Liver (tissue), 10 donors: ENCODE measurements at places on chromosomes 12 and 14.

- no peak overlapping the region for H3K4me3 ChIP-seq
- no peak for DNase-seq
- H3K27ac ChIP-seq = no peak overlapping the region
These were observed 141.7 kb upstream of the AMIGO2 start for GRCh38 chr12:47221256-47222023.

DNA sequence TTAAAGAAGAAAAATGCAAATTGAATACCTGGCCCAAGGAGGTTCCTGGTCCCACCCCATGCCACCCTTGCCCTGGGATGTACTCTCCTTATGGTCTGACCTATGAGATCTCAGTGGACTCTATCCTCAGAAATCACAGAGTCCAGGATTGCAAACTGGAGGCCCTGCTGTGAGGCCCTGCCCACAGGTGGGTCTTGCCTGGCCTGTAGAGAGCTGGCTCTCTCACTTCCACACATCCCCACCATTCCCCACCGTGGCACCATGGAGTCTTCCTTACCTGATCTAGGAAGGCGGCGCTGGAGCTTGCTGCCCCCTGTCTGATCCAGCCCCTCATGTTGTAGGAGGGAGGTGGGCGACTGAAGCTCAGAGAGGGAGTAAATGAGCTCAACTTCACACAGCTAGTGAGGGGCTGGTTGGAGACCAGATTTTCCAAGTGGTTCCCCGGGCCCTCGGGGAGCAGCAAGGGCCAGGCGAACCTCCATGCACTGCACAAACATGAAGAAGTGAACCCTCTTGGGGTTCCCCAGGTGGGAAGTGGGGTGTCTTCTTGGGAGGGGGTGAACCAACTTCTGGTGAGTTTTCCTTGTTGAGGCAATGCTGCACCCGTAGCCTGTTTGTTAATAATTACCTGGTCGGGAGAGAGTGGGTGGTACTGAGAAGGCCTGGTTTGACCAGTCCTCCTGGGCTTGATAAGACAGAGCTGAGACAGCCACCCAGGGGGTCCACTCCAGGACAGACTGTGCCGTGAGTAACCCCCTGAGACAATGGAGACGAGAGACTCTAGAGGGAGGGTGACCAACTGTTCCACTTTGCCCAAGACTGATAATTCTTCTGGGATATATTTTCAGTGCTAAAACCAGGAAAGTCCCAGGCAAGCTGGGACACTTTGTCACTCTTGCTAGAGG lies at the start of gene SERPINA4:
TSS of gene SERPINA4 (plus strand) at position 692 of the 905 bp plus-strand sequence. CDS start 2,041 bp downstream, outside the sequence.
- peaks cover 61% of the 10 kb centered on the region for H3K4me1 ChIP-seq
- H3K27me3 ChIP-seq = no peaks in the 10 kb centered on the region
- peak within 1 kb of the TSS; percentile 58 for H3K27ac ChIP-seq
- H3K36me3 ChIP-seq = no peaks in the 10 kb centered on the region

DNA sequence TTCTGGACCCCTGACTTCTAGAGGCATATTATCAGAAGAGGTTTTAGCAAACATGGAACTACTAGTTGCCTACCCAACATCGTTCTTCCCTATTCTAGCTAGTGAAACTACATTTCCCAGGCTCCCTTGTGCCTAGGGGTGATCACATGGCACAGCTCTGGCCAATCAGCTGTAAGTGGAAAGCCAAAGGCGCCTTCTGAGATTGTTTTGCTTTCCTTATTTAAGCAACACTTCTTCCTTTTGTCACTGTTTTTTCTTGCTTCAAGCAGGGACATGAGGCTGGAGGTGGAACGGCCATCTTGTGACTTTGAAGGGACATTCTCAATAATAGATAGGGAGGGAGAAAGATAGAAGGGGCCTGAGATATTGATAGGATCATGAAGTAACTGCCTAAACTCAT lies 136.7 kb downstream of the ZNF664 start:
- H3K27me3 ChIP-seq = no peaks in the 10 kb centered on the region
- no peak overlapping the region for H3K27ac ChIP-seq
- H3K4me1 ChIP-seq = no peaks in the 10 kb centered on the region
- no peak overlapping the region for H3K4me3 ChIP-seq

DNA sequence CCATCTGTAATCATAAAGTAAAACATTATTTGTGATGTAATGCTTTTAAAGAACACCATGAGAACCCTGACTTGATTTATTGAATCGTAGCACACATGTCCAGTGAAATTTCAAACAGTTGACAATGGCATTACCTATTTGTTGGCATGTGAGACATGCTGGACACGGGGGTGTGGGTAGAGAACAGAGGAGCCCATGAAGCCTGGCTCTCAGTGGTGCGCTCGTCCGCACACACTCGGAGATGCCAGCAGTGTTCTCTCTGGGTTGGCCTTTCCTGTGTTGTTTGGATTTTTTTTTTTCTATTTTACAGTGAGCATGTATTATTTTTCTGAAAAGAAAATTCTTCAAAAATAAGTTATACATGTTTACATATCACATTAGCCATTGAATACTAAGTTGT lies 78.2 kb downstream of the PPP2R5C start:
- DNase-seq = no peak
- H3K4me1 ChIP-seq = peaks cover 8% of the 10 kb centered on the region
- no peaks in the 10 kb centered on the region for H3K27me3 ChIP-seq
- no peak overlapping the region for H3K27ac ChIP-seq

DNA sequence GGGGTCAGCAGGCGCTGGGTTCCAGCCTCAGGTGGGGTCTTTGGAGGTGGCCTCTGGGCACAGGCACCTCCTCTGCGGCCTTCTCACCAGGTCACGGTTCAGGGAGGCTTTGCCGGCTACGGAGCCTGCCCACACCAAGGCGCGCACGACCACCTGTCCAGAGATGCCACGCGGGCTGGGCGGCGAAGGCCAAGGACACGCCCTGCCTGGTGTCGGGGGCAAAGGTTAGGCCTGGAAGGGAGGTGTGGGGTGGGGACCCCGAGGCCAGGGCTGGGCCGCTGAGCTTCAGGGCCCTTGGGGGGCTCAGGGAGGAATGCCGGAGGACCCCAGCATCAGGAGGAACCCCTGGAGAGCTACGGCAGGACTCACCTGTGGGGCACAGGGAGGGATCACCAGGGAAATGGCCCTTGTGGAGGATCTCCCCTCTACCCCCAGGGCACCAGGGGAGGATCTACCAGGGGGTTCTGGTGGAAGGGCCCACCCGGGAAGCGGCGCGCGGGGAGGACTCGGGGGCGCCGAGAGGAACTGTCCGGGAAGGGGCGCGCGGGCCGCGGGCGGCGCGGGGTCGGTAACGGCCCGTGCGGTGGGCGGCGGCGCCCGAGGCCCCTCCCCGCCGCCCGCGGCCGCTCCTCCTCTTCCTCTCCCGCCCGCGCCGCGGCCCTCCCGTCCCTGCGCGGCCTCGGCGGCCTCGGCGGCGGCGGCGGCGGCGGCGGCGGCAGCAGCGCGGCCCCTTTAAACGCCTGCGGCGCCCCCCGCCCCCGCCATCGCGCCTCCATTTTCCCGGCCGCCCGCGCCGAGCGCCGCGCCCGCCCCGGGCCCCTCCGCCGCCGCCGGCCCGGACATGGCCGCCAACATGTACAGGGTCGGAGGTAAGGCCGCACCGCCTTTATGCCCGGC lies at the start of gene MTA1:
TSS of gene MTA1 (plus strand) at position 633 of the 897 bp plus-strand sequence. CDS start at position 842, 209 bp downstream.
- no peaks in the 10 kb centered on the region for H3K27me3 ChIP-seq
- H3K4me3 ChIP-seq = peak within 1 kb of the TSS; percentile 53
- H3K4me1 ChIP-seq = peaks cover 33% of the 10 kb centered on the region
- peak; percentile 51 for DNase-seq

DNA sequence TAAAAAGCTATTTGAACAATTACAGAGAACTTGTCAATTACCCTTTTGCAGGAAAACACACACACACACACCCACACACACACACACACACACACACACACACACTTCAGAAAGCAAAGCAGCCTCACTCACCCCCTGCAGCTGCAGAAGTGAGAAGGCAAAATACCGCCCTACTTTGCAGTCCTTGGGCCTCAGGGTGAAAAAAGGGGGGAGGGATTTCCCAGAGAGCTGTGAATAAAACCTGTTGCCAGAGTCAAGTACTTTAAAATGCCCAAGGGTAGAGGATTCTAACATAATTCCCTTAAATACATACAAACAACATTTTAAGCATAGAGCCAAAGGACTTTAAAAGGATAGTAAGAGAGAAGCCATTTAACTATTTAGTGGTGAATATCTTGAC lies 285.9 kb downstream of the MDGA2 start:
- H3K4me3 ChIP-seq = no peak overlapping the region
- DNase-seq = no peak
- no peaks in the 10 kb centered on the region for H3K36me3 ChIP-seq
- no peak overlapping the region for H3K27ac ChIP-seq

DNA sequence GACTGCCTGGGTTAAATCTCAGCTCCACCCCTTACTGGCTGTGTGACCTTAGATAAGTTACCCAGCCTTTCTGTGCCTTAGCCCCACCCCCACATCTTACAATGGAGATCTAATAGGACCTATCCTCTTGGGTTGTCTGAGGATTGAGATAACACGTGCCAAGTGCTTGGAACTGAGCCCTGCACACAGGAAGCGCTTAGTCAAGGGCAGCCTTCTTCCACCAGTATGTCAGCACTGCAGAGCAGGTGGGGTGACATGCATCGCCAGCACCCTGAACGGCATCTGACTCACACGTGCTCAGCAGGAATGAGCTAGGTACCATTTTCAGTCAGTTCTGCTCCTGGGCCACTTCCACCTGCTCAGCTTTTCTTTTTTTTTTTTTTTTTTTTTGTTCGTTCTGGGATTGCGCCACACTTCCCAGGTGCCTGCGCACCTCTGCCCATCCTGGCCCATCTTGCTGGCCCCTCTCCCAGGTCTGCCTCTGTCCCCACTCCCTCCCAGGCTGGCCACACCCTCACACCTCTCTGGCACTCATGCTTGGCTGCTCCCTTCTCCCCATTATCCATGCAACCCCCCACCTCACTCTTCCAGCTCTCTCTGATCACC lies 19.6 kb downstream of the LGMN start:
- H3K27me3 ChIP-seq = no peaks in the 10 kb centered on the region
- peaks cover 13% of the 10 kb centered on the region for H3K36me3 ChIP-seq
- no peak for DNase-seq
- no peak overlapping the region for H3K4me3 ChIP-seq
- H3K27ac ChIP-seq = no peak overlapping the region
- H3K4me1 ChIP-seq = no peaks in the 10 kb centered on the region

DNA sequence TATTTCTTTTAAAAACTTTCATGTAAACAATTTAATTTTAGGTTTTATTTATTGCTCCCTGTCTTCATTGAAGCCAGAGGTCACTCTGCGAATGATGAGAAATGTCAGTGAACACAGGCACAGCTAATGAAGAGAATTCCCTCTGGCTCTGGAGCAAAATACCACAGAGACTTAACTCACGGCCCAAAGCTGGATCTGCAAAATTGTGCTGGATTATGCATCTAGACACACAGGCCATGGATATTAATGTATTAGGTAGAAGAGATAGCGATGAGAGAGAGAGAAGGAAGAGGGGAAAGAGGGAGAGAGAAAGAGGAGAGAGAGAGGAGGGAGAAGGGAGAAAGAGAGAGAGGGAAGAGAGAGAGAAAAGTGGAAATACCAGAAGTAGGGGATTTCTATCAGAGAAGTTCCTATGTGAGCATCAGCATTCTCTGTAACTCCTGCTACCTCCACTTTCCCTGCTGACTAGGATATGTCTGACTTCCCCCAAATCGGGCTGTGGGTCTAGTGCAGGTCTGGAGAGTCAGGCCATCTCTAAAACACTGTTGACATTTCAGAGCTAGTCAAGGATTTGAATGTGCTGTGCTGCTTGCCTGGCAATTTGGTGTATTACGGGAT lies 3.7 kb downstream of the ARHGDIB start:
- no peaks in the 10 kb centered on the region for H3K27me3 ChIP-seq
- H3K36me3 ChIP-seq = no peaks in the 10 kb centered on the region
- peaks cover 2% of the 10 kb centered on the region for H3K4me1 ChIP-seq
- no peak for DNase-seq
- peak overlapping the region; percentile 83 for H3K27ac ChIP-seq
- H3K4me3 ChIP-seq = no peak overlapping the region

DNA sequence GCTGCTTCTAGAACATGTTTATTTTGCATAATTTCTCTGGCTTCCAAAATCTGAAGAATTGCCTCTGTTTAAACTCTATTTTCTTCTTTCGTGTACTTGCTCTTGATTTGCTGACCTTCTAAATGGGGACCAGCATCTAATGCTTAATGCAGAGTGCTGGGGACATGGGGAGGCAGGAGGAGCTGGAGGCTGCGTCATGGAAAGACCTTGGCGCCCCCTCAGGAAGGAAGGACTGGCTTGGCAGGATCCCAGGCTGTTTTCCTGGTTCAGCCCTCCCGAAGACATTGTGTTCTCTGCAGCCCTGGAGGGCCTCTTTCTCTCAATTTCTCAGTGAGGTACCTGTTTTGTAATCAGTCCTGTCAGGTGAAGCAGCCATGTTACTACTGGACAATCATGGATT lies 5.5 kb downstream of the PRKCH start:
- H3K27me3 ChIP-seq = no peaks in the 10 kb centered on the region
- peaks cover 9% of the 10 kb centered on the region for H3K4me1 ChIP-seq
- no peak overlapping the region for H3K27ac ChIP-seq
- H3K4me3 ChIP-seq = no peak overlapping the region
- DNase-seq = no peak

GRCh38 chr12:127260531-127260930 lies 1006.4 kb upstream of the TMEM132C start:
- no peak for DNase-seq
- H3K4me1 ChIP-seq = no peaks in the 10 kb centered on the region
- no peaks in the 10 kb centered on the region for H3K27me3 ChIP-seq
- no peak overlapping the region for H3K27ac ChIP-seq
- no peak overlapping the region for H3K4me3 ChIP-seq

- H3K27me3 ChIP-seq = no peaks in the 10 kb centered on the region
- H3K4me3 ChIP-seq = no peak overlapping the region
- no peaks in the 10 kb centered on the region for H3K36me3 ChIP-seq
- no peak for DNase-seq
- H3K27ac ChIP-seq = no peak overlapping the region
- H3K4me1 ChIP-seq = no peaks in the 10 kb centered on the region
These were observed 615.2 kb downstream of the RPS29 start for GRCh38 chr14:48970943-48971342.

DNA sequence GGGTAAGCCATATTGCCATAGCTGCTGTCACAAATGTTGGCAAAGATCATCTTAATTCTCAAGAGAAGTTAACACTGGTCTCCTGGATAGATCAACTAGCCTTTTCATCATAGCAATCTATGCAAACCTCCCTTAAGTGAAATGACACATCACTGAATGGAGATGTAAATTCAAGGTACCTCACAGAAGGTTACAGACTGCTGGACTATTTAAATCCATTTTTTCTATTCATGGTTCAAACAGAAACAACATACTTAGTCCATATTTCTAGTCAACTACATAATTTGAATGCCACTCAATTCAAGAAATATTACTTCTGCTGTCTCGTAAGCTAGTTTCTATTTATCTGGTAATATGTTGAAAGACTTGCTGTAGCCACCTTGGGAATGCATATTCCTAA lies 748.3 kb downstream of the C12orf50 start:
- no peaks in the 10 kb centered on the region for H3K27me3 ChIP-seq
- no peak overlapping the region for H3K27ac ChIP-seq
- no peak for DNase-seq
- H3K4me1 ChIP-seq = no peaks in the 10 kb centered on the region

GRCh38 chr12:30942486-30942885 lies 15.9 kb downstream of the TSPAN11 start:
- no peak overlapping the region for H3K27ac ChIP-seq
- H3K27me3 ChIP-seq = no peaks in the 10 kb centered on the region
- no peaks in the 10 kb centered on the region for H3K4me1 ChIP-seq
- no peaks in the 10 kb centered on the region for H3K36me3 ChIP-seq
